ENCODE measurements at places on chromosomes 4 and X.

- no peak for DNase-seq
Observed at GRCh38 chr4:6608758-6609414, 31.6 kb upstream of the MRFAP1 start.

DNA sequence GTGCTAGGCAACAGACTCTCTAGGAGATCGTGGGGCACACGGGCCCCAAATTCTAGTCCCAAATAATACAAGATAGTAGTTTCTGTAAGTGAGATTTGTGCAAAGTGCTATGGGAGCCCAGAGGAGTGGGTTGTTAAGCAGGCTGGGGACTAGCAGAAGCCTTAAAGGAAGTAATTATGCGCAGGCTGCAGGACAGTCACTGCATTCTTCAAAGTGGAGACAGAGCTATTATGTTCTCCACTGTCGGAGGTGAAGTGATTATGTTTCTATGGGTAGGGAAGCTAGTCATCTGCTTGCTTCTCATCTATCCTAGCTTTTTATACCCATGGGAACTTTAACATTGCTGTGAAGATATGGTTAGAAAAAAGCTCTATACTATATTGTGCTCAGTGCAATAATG lies 154.2 kb downstream of the CPE start:
- DNase-seq = no peak

DNA sequence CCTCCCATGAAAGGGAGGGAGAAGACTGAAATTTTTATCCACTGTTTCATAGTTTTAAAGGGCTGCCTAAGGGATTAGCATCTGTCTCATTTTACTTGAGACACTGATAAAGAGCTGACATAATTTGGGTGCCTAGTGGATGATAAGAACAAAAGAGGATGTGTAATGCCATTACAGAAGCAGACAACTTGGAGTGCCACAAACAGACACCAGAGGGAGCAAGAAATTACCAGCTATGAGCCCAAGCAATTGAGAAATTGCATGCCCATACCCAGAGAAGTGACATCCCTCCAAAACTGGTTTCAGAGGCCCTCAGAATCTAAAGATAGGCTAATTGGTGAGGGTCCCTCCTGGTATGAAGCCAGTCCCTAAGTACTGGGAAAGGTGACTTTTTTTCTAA lies 38.5 kb upstream of the POU3F4 start:
- DNase-seq = no peak

DNA sequence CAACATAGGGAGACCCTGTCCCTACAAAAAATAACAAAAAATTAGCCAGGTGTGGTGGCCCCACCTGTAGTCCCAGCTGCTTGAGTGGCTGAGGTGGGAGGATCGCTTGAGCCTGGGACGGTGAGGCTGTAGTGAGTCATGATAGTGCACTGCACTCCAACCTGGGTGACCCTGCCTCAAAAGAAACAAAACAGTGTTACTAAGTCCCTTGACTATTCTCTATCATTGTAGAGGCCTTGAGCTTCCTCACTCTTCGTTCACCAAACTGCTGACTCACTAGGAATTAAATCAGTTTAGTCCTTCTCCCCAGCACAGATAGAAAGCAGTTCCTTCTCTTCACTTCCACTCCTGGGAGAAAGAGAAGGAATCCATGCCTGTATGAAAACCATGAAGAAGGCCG lies 14.5 kb downstream of the CDS1 start:
- DNase-seq = no peak

- DNase-seq = no peak
Observed at GRCh38 chr4:89836031-89836745, 773 bp downstream of the SNCA start.

- DNase-seq = no peak
Observed at GRCh38 chr4:151359576-151359975, 34.2 kb upstream of the SH3D19 start.

GRCh38 chr4:7783541-7783940 lies 156.1 kb downstream of the AFAP1 start:
- DNase-seq = no peak

GRCh38 chr4:159177265-159178150 lies 74.6 kb downstream of the RAPGEF2 start:
- DNase-seq = no peak

DNA sequence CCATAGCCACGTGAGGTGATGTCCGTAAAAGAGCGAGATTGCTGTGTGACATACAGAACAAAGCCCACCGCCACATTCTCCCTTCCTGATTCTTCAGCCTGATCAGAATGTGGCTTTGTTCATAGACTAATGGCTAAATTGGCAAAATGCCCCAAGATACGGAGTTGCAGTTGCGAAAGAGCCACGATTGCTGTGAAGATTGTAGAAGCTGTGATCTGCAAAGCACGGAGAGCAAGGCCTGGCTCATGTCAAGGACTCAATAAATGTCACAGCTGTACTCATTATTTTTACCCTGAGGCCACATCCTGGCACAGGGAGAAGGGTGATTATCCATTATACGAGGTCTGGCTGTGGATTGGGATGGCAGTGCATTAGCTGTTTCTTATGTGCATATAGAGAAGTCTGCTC lies 34.2 kb downstream of the ARSD start:
- DNase-seq = no peak

GRCh38 chrX:11239230-11239629 lies 54.0 kb upstream of the AMELX start:
- DNase-seq = no peak

GRCh38 chr4:185470501-185471195 lies 885 bp downstream of the CCDC110 start:
- peak; percentile 25 for DNase-seq

DNA sequence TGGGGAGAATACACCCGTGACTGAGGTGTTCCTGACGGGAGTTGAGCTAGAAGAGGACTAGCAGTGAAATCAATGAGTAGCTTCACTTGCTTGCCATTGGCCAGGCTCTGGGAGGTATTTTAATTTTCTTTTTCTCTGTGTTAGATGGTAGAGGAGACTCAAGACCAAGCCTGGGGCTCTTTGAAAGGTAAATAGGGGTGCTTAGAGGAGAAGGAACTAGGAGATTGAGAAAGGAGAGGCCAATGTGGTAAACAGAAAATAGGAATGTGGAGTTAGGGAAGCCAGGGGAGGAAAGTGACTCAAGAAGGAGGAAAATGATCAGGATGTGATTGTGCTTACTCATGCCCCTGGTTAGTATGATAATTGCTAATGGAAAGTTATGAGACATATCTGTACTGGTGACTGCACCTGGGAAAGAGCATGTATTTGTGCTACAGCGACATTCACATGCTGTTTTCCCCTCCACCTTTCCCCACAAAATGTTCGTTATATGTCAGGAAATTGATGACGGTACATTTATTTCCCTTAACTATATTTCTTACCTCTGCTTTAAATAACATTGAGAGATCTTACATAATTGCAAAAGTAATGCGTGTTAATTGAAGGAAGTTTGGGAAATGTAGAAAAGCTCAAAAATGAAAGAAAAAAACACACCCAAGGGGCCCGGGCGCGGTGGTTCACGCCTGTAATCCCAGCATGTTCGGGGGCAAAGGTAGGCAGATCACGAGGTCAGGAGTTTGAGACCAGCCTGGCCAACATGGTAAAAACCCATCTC lies 16.9 kb upstream of the LRBA start:
- no peak for DNase-seq

DNA sequence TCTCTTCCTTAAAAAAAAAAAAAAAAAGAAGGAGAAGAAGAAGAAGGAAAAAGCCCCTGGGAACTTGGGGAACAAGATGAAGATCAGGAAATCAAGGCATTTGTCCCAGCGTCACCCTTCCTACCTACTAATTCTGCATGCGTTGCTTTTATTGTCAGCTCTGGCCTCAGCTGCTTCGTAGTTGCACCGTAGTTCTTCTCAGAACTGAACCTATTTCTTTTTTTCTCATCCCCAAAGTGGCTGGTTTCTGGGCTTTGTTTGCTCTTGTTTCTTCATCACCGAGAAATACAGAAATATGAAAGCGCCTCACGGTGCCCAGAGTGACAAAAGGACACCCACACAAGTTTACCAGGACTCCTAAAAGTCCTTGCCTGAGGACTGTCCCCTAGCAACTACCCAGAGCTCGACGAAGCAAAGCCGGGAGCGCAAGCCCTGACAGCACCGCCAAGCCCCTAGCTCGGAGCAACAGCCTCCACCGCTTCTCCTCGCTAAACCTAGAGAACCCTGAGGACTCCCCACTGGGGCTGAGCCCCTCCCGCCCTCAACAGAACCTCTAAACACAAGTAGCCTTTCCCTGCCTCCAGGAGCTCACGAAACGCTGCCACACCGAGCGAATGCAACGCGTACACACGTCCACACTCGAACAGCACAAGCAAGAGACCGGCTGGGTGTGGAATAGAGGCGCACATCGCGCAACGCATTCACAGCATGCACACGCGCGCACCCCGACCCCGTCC lies 710 bp downstream of the PRKG2 start:
- no peak for DNase-seq

DNA sequence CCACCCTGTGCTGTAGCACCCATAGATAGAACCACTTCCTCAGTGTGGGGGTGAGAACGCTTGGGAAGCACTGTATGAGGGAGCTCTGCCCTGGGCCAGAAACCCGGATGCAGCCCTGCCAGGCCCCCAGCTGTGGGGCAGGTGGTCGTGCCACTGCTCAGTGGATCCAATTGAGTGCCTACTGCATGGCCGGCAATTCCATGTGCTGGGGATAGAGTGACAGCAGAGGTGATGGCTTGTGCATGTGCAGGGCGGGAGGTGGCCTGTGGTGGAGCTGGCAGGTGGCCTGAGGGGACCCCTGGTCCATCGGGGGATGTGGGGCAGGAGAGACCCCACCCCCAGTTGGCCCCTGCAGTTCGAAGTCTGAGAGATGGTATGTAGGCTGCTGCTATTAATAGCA lies 60.4 kb downstream of the TRMT44 start:
- DNase-seq = no peak

GRCh38 chr4:31187979-31188378 lies 467.8 kb downstream of the PCDH7 start:
- DNase-seq = no peak

GRCh38 chr4:60173103-60173502 lies 1027.0 kb upstream of the ADGRL3 start:
- no peak for DNase-seq

GRCh38 chrX:111114806-111115205 lies 18.8 kb downstream of the PAK3 start:
- no peak for DNase-seq

GRCh38 chr4:146959692-146960091 lies 14.0 kb upstream of the TTC29 start:
- DNase-seq = no peak

DNA sequence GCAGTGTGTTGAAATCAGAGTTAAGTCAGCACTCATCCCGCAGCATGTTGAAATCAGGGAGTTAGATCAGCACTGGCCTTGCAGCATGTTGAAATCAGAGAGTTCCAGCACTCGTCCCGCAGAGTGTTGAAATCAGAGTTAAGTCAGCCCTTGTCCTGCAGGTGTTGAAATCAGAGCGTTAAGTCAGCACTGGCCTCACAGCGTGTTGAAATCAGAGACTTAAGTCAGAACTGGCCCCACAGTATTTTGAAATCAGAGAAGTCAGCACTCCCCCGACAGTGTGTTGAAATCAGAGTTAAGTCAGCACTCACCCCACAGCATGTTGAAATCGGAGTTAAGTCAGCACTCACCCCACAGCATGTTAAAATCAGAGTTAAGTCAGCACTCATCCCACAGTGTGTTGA lies 10.9 kb upstream of the UVSSA start:
- no peak for DNase-seq

GRCh38 chrX:96729868-96730643 lies 45.4 kb downstream of the DIAPH2 start:
- DNase-seq = no peak

DNA sequence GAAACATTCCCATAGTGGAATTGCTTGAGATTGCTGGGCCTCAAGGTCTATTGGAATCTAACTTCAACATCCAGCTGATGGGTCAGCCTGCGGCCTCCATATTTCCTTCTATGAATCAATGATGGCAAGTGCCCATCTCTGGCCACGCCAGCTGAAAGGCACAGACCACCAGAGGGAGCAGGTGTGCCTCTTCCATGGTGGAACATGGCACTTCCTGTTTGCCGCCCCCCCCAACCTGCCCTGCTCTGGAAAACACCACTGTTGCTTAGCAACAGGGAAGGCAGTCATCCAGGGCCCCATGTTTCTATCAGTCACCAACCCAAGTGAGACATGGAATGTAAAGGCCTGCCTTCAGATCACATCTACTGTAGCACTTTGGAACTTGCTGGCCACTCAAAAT lies 11.6 kb downstream of the PAGE4 start:
- DNase-seq = no peak

- no peak for DNase-seq
Observed at GRCh38 chr4:117135634-117136354, 50.4 kb upstream of the TRAM1L1 start.

- no peak for DNase-seq
Observed at GRCh38 chr4:124589786-124590185, 122.7 kb downstream of the ANKRD50 start.
